ENCODE measurements at places on chromosomes 16 and 17.

DNA sequence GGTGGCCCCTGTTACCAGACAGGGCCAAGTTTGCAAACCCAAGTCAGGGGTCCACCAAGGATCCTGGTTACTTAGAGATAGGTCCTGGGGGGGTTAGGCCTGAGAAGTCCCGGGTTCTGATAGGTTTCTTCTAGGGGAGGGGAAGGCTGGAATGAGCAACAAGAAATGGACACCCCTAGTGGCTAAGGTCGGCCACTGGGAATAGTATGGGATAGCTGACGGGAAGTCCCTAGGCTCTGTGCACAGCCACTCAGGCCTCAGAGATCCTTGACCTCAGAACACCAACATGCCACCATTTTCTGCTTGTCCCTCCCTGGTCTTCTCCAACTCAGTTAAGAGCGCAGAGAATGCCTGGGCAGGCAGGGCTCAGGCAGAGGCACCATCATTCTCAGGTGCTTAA, 13.4 kb downstream of the TK2 start:
- DNase-seq = no peak

DNA sequence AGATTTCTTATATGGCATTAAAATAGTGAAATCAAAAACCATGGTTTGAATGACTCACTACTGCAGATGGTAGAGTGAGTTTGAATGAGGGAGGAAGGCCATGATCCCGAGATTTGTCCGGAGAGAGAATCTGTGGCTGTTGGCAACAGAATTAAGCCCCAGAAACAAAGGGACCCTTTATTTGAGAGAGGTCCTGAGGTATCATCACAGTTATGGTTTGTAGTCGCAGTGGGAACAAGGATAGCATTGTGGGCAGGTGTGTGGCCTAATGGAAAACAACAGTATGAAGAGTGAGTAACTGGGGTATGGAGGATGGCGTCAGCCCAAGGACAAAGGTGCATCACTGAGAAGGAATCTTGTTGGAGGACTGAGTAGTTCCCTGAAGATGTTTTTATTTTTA, 8.5 kb upstream of the ZFP3 start:
- no peak for DNase-seq

DNA sequence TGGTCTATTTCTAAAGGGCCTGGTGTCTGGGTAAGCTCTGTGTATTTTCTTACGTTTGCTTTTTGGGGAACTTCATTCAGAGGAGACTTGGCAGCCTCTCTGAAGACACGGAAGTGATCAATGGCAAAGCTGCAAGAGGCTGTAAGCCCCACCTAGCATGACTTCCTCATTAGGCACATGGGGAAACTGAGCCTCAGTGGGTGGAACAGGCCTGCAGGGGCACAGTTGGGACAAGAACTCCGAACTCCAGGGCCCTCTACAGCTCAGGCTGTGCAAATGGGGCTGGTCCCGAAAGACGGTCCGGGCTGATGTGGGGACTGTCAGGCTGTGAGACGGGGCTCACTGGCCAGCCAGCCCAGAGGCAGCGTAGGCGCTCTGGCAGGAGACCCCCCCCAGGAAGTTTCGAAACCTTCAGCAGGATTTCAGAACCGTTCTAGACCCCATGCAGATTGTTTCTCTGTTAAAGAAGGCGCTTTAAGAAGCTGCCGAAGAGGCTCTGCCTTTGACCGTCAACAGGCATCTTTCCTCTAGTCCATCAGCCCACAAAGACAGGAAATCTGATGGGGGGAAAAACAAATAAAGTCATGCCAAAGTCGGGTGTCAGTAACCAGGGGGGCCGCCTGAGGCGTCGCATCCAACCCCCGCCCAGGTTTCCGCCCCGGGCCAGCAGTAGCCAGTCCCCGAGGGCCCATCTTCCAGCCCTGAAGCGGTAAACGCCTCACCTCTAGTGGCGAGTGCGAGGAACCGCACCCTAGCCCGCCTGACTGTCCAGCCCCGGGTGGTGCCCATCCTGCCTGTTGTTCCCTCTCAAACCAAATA, 79.8 kb upstream of the TBC1D3K start:
- no peak for DNase-seq

- no peak for DNase-seq
These were observed 950 bp downstream of the KLHDC4 start for GRCh38 chr16:87764600-87765472.

DNA sequence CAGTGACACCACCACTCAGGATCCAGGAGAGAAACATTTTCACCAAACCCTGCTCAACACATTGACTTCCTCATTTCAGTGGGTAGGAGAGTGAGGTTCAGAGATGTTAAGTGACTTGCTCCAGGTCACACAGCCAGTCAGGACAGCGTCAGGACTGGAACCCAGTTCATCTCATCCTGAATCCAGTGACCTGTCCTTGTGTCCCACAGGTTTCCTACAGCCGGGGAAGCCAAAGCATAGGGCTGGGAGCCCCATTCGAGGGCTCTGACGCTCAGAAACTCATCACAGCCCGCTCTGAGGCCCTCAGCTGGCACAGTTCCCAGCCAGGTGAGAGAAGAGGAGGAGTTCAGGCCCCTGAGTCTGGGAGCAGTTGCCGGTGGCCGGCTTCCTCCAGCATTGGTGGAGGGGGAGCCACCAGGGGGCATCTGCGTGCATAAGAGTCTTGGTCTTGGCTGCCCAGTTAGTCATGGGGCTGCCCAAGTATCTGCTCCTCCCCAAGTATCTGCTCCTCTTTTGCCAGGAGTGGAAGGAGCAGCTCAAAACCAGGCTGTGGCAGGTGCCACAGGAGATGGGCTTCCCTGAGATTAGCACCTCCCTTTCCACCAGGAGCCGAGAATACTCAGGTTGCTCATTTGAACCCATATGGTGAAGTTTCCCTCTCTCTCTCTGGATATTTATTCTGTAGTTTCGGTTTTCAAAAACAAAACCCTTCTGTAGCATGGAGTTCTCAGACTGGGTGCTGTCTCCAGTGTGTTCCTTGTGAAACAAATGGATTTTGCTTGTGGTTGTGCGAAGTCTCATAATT, 56.0 kb downstream of the TNFRSF13B start:
- peak; percentile 30 for DNase-seq

GRCh38 chr17:33021731-33022408, 30.2 kb downstream of the SPACA3 start:
- no peak for DNase-seq

DNA sequence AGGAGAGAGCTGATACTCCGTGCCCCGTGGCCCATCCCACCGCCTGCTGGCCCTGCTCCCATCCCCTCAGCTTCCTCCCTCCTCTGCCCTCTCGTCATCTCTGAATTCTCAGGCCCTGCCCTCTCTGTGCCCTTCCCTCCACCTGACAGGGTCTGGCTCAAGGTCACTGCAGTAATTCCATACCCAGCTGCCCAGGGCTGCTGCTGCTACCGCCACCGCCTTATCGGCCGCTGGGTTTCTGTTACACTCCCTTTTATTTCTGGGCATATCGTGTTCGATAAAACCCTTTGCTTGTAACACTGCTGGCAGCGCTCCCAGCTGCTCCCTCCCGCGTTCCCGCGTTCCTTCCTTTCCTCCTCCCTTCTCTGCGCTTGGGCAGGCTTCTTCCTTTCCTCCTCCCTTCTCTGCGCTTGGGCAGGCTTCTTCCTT, 1.2 kb downstream of the EPN3 start:
- DNase-seq = peak; percentile 17

DNA sequence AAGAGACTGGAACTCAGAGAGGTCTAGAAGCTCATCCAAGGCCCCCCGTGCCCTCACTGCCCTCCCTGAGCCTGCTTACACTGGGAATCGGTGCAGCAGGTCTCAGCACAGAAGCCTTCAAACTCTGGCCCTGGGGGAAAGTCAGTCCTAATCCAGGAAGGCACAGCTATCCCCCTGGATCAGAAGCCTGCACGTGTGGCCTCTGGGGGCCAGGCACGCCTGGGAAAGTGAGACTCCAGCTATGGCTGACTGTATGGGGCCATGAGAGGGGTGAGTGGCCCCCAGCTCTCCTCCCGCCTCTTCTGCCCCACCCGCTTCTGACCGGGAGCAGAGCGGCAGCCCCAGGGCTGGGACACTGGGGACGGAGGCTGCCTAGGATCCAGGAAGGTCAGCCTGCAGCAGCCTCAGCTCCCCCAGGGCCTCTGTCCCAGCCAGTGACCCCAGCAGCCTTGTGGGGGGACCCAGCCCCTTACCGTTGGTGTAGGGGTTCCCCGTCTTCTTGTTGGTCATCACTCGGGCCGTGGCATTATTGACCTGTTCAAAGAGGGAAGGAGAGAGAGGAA, 26.6 kb downstream of the ENGASE start:
- no peak for DNase-seq

- DNase-seq = no peak
These were observed 295.5 kb downstream of the CDH11 start for GRCh38 chr16:64826374-64826773.

- DNase-seq = no peak
These were observed 525.2 kb upstream of the GOT2 start for GRCh38 chr16:59259074-59259949.

- DNase-seq = peak; percentile 96
These were observed 220.8 kb upstream of the TNRC6C start for GRCh38 chr17:77737442-77738265.

- no peak for DNase-seq
These were observed 2.9 kb downstream of the SRSF2 start for GRCh38 chr17:76734080-76734840.

- DNase-seq = no peak
These were observed 69.5 kb downstream of the KIF2B start for GRCh38 chr17:53892222-53892621.

GRCh38 chr16:7910116-7910515, 577.5 kb downstream of the RBFOX1 start:
- DNase-seq = no peak

DNA sequence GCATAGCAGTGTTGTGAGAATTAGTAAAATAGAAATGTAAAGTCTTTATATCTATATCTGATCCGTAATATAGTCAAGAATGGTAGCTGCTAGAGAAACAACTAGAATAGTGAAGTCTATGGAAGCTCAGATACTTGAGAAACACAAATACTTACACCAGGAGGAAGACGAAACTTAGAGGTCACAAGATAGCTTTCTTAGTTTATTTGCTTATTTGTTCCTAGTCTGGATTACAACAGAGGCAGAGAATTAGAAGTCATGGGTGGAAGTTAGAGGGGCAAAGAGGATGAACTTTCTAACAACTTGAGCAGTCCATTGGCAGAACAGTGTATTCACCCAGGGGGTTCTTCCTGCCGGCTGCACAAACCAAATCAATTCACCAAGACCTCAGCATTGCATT, 13.9 kb downstream of the GNGT2 start:
- no peak for DNase-seq

DNA sequence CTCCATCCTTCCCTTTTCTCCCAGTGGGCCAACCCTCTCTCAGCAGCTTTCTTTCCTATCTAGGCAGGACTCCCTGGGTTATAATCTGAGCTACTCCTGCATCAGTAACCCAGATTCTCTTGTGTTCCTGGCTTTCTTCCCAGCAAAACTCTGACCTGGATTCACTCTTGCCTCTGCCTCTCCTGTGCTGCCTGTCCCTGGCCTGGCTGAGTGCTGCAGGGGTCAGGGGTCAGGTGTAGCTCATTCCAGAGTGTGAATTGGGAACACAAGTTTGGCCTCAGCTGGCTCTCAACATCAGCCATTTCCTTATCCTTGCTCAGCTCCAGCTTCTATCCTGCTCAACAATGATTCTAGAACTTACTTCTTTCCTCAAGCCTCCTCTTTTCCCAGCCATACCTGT, 2.5 kb upstream of the ST6GALNAC2 start:
- DNase-seq = no peak

DNA sequence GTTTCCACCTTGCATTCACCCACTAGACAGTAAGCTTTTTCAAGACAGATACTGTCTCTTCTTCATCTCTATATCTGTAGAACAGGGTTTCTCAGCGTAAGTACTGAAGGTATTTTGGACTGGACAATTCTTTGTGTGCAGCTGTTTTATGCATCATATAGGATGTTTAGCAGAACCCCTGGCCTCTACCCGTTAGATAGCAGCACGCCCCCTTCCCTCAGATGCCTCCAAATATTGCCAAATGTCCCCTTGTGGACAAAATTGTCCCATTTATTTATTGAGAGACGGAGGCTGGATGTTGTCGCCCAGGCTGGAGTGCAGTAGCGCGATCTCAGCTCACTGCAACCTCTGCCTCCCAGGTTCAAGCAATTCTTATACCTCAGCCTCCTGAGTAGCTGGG, 263.3 kb upstream of the TBX2 start:
- DNase-seq = no peak

DNA sequence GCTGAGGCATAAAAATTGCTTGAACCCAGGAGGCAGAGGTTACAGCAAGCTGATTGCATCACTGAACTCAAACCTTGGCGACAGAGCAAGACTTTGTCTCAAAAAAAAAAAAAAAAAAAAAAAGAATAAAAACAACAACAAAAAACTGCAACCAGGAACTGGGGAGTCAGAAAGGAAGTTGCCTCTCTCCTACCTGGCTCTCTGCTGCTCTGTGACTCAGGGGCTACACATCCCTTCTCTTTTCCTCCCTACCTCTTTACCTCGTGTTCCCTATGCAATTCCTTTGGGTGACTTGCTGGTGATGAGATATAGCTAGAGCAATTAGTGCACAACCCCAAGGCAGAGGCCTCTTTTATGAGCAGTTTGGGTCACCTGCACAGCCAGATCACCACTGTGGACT, 95.9 kb downstream of the ABCC1 start:
- DNase-seq = no peak

DNA sequence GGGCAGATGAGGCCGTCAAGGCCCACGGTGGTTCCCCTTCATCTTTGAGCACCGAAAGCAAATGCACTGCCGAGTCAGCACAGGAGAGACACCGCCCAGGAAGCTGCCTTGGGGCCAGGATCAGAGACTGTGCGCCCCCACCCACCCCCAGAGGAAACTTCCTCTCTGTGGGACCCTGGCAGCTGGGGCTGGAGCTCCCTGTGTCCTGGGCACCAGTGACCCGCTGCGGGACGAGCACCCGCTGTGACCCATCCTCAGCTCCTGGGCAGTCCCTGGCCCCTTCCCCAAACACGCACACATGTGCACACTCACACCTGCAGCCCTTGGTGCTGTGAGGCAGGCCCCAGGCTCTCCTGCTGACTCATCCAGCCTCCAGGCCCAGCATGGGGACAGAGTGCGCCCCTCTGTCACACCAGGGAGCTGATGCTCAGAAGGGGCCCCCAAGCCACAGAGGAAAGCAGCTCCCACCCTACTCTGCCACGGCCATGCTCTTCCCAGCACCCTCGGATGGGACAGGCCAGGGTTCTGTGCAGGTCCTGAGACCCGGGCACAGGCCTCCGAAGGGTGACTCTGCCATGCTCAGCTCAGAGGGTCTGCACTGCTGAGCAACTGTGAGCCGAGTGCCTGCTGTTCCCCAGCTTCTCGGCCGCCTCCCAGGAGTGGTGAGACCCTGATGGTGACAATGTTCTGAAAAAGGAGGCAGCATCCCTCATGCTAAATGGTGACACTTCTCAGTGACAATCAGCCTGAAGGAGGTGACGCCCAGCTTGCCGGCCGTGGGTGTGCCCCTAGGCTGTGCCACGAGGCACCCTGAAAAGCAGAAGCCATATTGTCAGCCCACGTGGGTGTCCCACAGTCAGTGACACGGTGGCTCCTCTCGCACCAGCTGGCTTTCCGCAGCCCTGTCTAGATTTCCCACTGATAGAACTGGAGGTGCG, 3.6 kb downstream of the PIEZO1 start:
- no peak for DNase-seq

Data from NCI-H2029 treated with DMSO at 0.1 percent for 48 hours (cell line).